Left colon (tissue), 2 donors: ENCODE measurements at places on chromosomes 12 and 14. TPM values are rescaled to one million over a fixed set of nuclear protein-coding genes. Genes with fewer than 3 reads are reported as not detected.

TMEM179 gene
- total RNA-seq, result 0.34 TPM

GRCh38 chr12:4026020-4026358, 152.8 kb upstream of the PARP11 start:
- DNase-seq, result no peak

DNA sequence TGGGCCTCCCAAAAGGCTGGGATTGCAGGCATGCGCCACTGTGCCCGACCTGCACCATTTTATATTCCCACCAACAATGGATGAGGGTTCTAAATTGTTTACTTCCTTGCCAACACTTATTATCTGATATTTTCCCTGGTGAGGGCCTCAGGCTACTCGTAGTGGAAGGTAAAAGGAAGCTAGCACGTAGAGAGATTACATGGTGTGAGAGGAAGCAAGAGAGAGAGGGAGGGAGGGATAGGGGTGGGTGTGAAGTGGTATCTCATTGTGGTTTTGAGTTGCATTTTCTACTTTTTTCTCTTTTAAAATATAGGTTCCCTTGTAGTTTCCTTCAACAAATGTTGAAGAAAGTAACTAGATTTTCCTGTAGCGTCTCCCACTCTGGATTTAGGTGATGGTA, 30.9 kb downstream of the MYO1H start:
- no peak for DNase-seq

- no peak for DNase-seq
Observed at GRCh38 chr12:41521872-41522379, 333.8 kb downstream of the PDZRN4 start.

DNA sequence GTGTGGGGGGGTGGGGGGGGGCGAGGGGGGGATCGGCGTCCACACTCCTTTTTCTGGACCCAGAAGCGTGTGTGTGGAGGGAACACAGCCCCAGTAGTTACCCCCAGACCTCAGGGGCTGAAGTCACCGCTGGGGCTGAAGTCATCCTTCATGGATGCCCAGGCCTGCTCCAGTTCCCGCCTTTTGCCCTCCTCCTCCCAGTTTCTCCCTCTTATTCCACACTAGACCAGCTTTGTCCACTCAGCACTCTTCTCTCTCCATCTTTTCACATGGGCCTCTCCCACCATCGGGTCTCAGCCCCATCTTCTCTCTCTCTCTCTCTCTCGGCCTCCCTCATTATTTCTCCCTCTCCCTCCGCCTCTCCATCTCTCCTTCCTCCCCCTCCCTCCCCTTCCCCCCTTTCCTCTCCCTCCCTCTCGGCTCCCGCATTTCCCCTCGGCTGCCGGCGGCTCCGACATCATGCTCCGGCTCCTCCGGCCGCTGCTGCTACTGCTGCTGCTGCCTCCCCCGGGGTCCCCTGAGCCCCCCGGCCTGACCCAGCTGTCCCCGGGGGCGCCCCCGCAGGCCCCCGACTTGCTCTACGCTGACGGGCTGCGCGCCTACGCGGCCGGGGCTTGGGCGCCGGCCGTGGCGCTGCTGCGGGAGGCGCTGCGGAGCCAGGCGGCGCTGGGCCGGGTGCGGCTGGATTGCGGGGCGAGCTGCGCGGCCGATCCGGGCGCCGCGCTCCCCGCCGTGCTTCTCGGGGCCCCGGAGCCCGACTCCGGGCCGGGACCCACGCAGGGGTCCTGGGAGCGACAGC, at the start of gene P3H3:
Gene P3H3 (plus strand): TSS at position 426 of the 799 bp plus-strand sequence. CDS start 34 bp downstream, at position 460.
- DNase-seq, result no peak

DNA sequence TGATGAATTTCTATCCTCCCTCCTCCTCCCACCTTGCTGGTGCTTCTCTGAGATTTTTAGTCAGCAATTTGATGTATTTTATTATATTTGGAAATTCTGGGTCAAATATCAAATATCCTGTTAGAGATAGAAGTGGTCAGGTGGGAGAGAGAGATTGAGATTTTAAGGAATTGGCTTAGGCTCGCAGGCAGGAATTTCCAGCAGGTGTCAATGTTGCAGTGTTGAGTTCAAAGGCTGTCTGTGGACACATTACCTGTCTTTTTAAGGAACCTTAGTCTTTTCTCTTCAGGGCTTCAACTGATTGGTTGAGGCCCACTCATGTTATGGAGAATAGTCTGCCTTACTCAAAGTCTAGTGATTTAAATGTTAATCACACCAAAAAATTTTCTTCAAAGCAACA, 457.3 kb downstream of the FLRT2 start:
- DNase-seq, result no peak

TMEM117 gene
- 10.5 TPM for total RNA-seq

STAC3 gene
- total RNA-seq, result 4.2 TPM

DNA sequence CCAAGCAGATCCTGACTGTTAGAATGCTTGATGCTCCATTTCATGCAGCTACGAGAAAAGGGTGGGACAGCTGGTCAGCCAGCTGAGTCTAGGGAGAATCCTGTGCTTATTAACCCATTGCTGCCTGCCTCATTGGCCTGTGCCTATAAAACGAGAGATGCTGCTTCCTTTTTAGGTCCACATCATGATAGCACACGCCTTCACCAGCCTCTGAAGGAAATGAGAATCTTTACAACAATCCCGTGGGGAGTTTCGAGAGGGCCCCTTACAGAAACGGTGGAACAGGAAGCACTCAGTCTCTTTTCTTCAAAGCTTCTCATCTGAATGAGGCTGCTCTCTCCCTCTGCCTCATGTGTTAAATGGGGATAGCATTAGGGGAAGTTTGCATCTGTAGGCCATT, 147.3 kb upstream of the RFLNA start:
- DNase-seq, result no peak

HOXC12 gene
- not detected for total RNA-seq

DNA sequence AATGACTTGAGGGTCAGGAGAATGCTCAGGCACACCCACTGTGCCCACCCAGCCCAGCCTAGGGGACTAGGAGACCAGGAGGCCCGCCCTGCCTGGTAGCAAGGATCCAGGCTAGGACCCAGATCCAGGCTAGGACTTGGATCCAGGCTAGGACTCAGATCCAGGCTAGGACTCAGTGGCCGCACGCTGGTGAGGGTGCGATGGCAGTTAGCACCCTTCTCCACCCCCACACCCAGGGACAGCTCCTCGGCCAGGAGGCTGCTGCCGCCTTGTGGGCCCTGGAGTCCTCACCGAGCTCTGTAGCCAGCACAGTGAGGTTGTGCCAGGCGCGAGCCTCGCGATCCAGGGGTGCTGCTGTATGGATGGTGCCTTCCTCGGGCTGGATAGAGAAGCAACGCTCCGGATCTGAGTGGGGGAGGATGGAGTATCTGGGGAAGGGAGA, 5.1 kb downstream of the CDH24 start:
- no peak for DNase-seq
